Substantia nigra (tissue), 51 donors: ENCODE measurements at places on chromosomes 3 and 15.

GRCh38 chr3:45612918-45613602 is 18.5 kb downstream of the LIMD1 start:
- DNase-seq: no peak

DNA sequence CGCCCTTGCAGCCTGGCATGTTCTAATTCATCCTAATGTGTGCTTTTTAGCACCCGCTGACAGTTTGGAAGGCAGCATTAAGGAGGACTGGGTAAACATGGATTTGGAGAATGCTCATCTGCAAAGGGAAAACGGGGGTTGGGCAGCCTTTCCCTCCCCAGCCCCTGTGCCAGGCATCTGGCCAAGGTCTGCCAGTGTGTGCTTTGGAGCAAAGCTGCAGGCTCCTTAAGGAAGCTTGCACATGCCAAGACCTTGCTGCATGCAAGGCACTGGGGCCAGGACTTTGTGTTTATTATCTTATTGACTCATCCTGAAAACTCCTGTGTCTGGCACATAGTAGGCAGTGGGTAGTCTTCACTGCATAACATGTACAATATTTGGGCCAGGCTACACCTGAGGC is 20.1 kb downstream of the FAM3D start:
- no peak for DNase-seq

- no peak for DNase-seq
Observed at GRCh38 chr3:43001094-43001553, 22.0 kb downstream of the GASK1A start.

- no peak for DNase-seq
Observed at GRCh38 chr15:39833515-39833981, 50.9 kb upstream of the FSIP1 start.

GRCh38 chr3:194395778-194396538 is 3.1 kb downstream of the GP5 start:
- DNase-seq: no peak

- DNase-seq: no peak
Observed at GRCh38 chr15:89021224-89021623, 67.0 kb upstream of the ABHD2 start.

DNA sequence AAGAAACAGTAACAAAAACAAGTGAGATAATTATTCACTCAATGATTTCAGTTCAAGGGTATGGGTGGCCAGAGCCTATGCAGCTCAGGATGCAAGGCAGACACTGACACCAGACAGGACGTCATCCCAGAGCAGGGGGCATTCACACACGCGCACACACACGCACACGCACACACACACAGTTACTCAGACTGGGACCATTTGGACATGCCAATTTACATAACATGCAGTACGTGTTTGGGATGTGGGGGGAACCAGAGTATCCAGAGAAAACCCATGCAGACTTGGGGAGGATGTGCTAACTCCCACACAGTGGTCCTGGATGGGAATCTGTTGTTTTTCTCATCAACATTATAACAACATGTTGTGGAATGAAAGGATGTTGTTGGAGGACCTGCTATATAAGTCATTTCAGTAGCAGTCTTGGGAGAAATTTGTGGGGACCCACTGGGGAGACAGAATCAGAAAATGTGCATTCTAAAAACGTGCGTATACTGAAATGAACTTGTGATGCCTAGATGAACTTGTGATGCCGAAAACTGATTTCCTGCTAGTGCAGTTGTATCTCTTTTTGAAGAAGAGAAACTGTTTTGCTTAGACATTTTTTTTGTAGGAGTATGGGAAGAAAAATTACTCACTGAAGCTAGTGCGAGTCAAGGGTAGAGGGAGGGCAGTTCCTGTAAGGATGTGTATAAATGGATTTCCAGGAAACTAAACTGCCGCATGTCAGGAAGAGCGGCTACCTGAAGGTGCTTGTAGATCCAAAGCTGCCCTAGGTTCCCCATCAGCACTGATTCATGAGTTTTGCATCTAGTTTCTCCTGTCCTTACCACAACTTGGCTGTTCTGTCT is 25.2 kb downstream of the CD200 start:
- DNase-seq: no peak

DNA sequence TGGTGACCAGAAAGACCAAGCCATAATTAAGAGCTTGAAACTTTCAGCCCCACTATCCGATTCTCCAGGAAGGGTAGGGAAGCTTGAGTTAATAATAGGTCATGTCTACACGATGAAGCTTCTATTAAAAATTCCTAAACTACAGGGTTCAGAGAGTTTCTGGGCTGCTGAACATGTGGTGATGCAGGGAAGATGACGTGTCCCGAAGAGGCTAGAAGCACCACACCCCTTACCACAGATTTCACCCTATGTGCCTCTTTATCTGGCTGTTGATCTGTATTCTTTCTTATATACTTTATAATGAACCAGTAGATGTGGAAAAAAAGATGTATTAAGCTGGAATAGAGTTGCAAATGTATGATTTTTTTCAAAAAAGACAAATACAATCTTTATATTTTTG is 473.4 kb downstream of the NLGN1 start:
- DNase-seq: no peak

DNA sequence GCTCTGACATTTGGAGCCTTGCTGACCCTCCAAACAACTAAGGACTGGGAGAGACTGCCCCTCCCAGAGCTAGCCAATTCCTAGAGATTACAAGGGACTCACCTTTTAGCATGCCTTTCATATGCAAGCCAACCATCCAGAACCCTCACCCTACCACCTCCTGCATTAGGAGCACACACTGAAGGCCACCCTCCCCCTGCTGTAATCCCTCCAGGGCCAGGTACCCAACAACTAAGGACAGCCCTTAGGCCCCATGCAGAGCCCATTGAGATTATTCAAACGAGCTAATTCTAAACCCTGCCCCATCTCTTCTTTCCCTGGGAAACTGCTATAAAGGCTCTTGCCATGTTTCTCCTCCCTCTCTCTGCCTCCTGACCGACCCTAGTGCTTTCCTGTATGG is 352.6 kb downstream of the ERC2 start:
- DNase-seq: no peak

GRCh38 chr3:114711321-114711886 is 417.6 kb downstream of the TIGIT start:
- DNase-seq: no peak

GRCh38 chr3:158261371-158261991 is 151.6 kb downstream of the RSRC1 start:
- no peak for DNase-seq

DNA sequence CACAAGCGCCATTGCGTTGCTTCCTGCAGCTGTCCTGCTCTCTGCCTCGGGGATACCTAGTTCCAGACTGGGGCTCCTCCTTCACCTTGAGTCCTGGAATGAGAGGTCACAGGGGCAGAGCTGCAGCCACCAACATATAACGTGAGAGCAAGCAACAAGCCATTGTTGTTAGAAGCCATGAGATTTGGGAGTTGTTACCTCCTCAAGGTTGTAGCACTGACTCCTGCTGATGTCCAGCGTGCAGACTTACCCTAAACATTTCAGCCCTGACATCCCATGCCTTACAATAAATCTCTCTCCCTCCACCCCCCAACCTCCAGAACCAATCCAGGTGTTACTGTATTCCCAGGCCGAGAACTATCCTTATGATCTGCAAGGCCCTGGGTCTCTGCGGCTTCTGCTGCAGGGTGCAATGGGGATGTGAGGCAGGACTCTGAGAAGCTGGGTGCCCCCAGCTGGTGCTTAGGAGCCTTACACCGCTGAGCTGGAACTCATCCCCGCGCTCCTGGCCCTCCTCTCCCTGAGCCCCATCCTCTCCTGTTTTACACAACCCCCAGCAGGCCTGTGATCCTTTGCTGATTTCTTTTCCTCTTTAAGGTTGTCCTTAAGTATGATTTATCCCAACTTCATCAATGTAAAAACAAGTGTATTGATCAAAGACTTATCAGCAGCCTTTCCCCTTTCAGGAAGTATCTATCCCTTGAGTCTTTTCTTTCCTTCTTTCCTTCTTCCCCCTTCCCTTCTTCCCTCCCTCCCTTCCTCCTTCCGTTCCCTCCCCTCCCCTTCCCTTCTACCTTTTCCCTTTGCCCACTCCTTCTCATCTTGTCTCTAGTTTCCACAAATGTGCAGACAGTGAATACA is 84.2 kb upstream of the ABHD2 start:
- DNase-seq: peak; percentile 32

DNA sequence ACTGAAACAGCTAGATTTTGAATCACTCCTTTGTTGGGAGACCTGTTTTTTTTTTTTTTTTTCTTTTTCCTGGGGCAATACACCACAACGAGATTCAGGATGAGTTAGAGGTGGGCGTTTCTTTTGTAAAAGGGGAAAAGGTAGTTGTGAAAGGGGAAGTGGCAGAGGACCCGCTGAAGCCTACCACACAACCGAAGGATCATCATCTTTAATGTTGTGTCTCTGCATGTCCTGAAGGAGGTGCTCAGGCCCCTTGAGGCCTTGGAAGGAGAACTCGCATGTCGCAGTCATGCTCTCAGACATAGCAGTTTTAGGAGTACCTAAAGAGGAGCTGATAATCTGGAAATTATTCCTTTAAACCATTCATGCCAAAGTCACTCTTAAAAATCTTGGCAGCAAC is 137.9 kb upstream of the LRIG1 start:
- no peak for DNase-seq

- DNase-seq: peak; percentile 40
Observed at GRCh38 chr3:107524841-107525643, 2.3 kb downstream of the BBX start.

DNA sequence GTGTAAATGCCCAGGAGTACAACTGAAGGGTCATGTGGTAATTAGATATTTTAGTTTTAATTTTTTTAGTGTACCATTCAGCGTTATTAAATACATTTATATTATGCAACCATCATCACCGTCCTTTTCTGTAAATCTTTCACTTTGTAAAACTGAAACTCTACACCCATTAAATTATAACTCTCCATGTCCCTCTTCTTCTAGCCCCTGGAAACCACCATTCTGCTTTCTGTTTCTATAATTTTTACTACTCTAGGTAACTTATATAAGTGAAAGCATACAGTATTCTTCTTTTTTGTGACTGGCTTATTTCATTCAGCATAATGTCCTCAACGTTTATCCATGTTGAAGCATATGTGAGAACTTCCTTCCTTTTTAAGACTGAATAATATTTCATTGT is 48.1 kb downstream of the STXBP5L start:
- no peak for DNase-seq

DNA sequence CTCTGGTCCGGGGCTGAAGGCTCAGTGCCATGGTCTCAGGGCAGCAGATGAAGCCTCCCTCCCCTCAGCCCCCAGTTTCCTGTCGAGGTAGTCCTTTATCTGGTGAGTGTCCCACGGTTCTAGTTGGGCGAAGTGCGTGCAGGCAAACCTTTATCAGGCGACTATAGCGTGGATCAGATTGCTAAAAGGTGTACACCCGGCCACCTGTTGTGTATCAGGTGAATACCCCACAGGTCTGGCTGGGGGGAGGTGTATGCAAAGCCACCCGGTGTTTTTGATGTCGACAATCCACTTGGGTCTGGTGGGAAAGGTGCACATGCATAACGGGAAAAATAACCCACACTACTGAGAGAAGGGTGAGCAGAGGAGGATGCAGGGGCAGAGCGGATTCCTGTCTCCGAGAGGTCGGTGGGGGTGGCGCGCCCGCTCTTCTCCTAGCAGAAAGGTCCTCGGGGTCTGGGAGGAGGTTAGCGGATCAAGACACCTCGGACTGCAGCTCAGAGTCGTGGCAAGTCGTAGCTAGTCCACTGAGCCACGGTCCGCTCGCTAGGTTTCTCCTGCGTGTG is 507 bp downstream of the SLC12A6 start:
- no peak for DNase-seq

GRCh38 chr3:26984416-26985390 is 362.1 kb downstream of the LRRC3B start:
- DNase-seq: no peak

- no peak for DNase-seq
Observed at GRCh38 chr3:69510481-69511030, 124.7 kb upstream of the FRMD4B start.

- DNase-seq: no peak
Observed at GRCh38 chr15:96448923-96449322, 118.4 kb downstream of the NR2F2 start.

- DNase-seq: no peak
Observed at GRCh38 chr3:12408984-12409683, 75.1 kb upstream of the TSEN2 start.

DNA sequence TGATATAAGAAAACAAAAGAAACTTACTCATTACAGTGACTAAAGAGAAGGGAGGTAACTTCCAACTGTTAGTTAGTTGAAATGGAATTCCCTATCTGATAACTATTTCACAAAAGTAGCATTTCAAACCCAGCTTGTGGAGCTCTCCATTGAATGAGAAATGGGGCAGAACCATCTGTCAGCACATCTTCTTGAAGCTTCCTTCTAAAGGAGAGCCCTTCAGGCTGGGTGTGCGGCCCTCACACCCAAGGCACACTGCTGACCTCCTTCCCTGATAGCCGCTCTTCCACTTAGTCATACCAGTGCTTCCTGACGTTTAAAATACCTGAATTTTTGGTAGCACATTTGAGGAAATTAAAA is 28.1 kb upstream of the VEPH1 start:
- no peak for DNase-seq
